ENCODE measurements at places on chromosomes 5 and 9.

- no peak for DNase-seq
Measured at GRCh38 chr5:149273237-149273636, 1.6 kb downstream of the AFAP1L1 start.

- no peak for DNase-seq
Measured at GRCh38 chr5:172491481-172491880, 37.2 kb upstream of the SH3PXD2B start.

- DNase-seq = no peak
Measured at GRCh38 chr5:122102825-122103224, 24.8 kb upstream of the LOX start.

DNA sequence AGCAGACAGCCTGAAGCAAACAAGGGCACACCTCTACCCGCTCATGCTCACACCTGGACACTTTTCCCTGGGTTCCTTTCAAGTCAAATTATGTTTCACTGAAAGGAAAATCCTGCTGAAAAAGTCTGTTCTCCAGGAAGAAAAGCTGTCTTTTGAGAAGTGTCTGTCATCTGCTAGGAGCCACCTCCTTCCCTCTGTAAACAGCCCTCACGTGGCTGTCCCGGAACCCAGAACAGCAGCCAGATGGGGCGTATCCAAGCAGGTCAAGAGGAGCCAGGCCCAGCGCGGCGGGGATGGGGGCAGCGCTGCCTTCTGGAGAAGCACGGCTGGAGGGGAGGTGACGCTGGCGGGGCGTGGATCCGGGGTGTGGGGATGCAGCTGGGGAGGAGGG is at the start of gene PNPLA7:
PNPLA7 (minus strand) TSS at position 172 of the 391 bp plus-strand sequence. CDS start 205 bp downstream, outside the sequence.
- peak; percentile 8 for DNase-seq

DNA sequence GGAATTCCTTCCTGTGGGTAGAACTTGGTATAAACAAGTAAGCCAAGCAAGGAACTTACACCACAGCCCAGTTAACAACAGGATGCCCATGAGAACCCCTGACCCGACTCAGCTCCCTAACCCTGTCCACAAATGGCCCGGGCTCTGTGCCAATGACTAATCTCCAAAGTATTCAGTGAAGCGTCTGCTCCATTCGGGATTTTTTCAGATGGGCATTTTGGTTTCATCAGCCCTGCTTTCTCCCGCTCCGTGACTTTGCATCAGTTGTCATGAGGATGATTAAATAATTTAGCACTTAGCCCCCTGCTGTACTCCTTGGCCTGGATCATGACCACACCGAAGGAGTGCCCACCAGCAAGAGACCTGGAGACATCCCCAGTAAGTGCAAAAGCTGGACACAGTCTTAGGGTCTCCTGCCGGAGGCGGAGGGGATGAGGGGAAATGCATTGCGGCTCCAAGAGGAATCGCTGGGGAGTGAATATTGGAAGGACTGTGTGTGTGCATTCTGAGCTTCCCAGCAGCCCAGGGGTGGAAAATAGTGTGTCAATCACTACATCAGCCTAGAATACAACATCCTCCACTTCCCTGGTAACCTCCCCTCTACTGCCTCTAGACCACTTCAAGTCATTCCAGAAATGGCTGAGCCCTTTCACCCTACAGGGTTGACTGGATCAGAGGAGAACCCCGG is 41.4 kb upstream of the DNAH5 start:
- peak; percentile 54 for DNase-seq

DNA sequence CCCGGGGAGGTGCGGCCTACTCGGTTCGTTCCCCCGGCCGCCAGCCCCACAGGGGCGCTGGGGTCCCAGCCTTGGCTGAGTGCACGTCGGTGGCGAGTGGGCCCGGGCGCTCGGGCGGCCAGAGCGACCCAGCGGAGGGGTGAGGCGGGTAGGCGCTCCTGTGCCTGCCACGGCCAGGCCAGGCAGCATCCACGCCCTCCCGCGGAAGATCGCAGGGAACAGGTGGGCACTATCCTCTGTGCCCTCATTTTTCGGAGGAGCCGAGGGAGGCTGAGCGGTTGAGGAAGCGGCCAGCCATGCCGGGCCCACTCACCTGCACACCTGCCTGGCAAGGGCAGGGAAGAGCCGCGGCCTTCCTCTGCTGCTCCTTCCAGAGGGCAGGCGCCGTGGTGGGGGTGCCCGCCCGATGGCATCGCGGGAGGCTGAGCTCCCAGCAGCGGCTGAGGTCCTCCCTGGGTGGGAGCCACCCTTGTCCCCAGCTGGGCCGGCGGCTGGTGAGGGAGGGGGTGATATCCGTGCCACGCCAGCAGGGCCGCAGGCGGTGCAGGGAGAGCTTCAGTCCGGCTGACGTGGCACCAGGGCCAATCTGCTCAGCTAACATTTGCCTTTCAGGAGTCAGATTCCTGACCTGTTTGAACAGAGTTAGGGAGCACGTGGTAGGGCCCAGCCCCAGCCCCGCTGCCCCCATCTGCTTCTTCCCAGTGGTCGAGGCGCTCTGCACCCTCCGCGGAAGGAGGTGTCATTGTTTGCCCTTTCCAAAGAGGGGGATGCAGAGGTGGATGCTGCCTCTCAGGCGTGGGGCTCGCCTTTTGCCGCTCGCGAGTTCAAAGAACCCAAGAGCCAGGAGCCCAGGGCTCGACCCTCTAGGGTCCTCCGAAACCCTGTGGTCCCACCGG is 1.6 kb upstream of the SEC16A start:
- DNase-seq = no peak

DNA sequence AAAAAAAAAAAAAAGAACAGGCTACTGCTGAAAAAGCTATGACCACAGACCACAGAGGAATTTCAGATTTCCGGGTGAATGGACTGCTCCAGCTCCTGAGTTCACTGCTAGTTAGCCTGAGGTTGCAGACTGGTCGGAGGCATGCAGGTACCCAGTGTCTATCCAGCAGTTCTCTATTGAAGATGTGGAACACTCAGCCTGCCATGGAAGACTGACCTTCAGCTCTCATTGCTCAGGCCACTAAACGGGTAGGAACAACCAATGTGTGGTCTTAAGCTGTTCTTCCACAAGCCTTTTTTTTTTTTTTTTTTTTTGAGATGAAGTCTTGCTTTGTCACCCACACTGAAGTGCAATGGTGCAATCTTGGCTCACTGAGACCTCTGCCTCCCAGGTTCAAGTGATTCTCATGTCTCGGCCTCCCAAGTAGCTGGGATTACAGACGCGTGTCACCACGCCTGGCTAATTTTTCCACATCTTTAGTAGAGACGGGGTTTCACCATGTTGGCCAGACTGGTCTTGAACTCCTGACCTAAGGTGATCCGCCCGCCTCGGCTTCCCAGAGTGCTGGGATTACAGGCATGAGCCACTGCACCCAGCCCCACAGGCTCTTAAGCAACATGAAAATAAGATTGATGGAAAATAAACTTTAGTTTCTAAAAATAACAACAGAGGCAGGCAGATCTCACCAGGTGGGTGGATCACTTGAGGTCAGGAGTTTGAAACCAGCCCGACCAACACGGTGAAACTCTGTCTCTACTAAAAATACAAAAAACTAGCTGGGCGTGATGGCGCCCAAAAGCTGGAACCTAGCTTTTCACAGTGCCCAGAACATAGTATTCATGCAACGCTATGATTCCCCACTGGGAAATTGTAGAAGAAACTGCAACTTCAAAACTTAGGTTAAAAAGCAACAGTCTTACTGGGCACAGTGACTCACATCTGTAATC is 20.0 kb upstream of the NPM1 start:
- no peak for DNase-seq

- DNase-seq = no peak
Measured at GRCh38 chr9:86575137-86575536, 220.9 kb upstream of the TUT7 start.

GRCh38 chr5:80825786-80826460 is 134.2 kb upstream of the RASGRF2 start:
- no peak for DNase-seq
